ENCODE measurements at places on chromosomes 2 and 18.
A peak's percentile ranks its signal among the peaks of the same experiment; 100 is the strongest.

DNA sequence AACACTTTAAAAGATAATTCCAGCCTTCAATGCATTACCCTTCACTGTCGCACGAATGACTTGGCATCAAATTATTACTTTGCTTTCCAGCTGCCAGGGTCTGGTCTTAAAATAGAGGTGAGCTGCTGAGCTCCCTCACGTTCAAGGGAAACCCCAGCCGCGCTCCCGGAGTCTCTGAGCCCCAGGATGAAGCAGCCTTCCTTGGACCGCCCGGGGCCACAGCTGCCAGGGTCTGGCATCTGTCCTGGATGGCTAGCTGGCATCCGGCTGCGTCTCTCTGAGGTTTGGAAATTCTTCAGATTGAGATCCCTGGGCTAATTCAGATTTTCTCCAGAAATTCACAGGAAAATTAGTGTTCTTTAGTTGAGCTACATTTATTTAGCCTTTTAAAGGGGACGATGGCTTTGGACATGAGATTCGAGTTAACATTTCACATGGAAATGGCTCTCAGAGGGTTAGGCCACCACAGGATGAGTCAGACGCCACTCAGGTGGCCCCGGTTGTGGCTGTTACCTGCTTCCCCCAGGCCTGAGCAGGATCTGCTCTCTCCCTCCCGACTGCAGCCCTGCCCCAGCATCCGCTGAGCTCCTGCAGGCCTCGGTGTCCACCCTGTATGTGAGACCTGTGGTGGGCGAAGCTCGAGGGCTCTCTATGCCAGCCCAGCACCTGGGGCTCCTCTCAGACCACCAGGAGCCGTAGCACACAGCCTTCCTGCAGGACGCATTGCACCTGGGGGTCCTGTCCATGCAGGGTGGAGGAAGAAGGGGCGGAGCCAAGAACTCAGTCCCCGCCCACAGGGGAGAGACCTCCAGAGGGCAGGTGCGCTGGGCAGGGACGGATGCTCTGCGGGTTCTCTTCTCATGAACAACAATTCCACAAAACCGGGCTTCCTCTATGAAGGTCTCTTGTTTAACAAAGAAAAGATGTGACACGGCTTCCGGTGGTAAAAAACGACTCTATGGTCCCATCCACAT is 255.5 kb downstream of the TWIST2 start:
- no peak for DNase-seq

DNA sequence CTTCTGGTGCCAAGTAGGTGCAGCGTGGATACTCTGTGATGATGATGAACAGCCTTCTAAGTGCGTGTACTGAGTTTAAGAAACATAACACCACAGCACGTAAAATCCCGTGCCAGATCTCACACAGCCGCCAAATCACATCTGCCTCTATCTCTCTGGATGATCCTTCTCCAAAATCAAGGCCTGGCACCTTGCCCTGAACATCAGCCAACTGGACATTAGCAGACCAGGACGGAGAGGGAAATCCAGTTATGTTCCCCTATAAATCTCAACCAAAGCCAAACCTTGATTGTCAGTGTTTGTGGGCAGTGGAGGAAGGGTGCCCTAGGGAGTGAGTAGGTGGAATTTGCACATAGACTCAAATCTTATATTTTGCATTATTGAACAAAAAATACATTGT is 164.3 kb downstream of the MIB1 start:
- no peak for DNase-seq

- no peak for DNase-seq
Measured at GRCh38 chr2:162838136-162838497, 450 bp downstream of the KCNH7 start.

- DNase-seq: no peak
Measured at GRCh38 chr2:230636684-230637271, 75.9 kb upstream of the CAB39 start.

- no peak for DNase-seq
Measured at GRCh38 chr2:196233805-196234475, 62.6 kb upstream of the STK17B start.

DNA sequence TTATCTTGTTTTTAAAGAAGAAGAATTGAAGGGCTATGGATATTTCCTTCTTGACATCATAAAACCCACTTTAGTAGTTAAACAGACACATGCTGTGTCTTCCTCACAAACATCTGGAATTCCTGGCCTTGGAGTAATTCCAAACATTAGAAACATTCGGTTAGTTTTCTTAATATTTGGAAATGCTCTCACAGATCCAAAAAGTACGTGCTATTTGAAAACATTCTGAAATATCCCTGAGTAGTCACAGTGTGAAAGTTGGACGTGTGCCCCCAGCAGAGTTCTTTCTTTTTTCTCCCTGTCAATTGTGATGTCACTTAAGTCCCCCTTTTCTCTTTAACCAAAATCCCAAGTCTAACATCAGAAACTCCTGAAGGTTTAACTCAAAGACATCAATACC is 91.3 kb downstream of the ANTXR1 start:
- no peak for DNase-seq

DNA sequence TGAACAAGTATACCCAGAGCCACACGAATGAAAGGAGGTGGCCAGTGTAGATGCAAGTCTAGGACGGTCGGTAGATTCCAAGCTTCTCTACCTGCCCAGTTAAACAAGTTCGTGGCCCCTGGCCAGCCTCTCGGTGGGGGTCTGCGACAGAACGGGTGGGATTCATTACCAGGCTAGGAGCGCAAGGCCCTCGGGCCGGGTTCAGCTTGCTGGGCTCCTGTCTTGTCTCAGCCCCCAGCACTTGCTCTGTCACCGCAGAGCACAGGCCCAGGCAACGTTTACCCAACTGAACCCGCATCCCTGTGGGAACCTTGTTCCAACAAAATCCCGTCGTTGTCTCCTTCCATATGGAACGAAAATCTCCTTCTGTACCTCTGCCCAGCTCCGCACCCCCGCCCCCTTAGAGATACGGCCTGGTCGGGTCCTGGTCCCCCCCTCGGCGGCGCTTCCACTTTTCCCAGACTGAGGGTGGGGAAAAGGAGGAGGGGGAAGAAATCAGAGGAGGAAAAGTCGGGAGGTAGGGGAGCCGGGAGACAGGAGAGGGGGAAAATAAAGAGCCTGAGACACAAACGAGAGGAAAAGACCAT is 1.9 kb upstream of the EMX1 start:
- peak; percentile 37 for DNase-seq

GRCh38 chr2:24482251-24482971 is 8.6 kb upstream of the NCOA1 start:
- no peak for DNase-seq

- DNase-seq: no peak
Measured at GRCh38 chr2:190214426-190215194, 105.0 kb downstream of the HIBCH start.

DNA sequence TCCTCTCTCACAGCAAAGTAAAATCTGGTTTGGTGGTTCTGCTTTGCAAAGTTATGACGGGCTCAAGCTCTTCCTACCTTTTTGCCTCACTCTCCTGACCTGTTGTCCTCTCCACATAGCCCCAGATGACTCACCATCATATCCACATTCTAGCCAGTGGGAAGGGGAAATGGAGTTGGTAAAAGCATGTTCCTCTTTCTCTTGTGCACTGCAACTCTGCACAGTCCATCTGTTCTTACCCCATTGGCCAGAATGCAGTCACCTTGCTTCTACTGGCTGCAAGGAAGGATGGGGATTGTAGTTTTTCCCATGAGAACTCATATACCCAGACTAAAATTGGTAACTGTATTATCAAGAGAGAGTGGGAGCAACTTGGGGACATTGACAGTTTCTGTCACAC is 50.4 kb upstream of the SMIM21 start:
- no peak for DNase-seq

- no peak for DNase-seq
Measured at GRCh38 chr2:99880148-99880963, 262.0 kb downstream of the AFF3 start.

DNA sequence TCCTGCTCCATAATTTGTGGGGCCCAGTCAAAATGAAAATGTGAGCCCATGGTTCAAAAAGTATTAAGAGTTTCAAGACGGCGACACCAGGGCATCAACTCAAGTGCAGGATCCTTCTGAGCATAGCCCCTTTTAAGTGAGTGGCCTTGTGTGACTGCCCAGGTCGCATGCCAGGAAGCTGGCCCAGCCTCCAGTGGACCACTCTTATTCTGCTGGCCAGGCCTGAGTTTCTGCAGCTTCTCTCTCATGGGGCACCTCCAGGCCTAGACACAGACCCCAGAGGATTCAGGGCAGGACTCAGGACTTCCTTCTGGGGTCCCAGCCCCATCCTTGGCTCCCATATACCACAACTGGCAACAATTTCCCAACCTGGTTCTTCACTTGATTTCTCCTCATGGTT is 83.5 kb upstream of the HAAO start:
- DNase-seq: no peak

- DNase-seq: no peak
Measured at GRCh38 chr18:12056034-12056883, 37.4 kb upstream of the ANKRD62 start.

- DNase-seq: no peak
Measured at GRCh38 chr2:142857256-142858164, 20.0 kb upstream of the KYNU start.

- no peak for DNase-seq
Measured at GRCh38 chr2:96546321-96546720, 9.8 kb downstream of the ARID5A start.

DNA sequence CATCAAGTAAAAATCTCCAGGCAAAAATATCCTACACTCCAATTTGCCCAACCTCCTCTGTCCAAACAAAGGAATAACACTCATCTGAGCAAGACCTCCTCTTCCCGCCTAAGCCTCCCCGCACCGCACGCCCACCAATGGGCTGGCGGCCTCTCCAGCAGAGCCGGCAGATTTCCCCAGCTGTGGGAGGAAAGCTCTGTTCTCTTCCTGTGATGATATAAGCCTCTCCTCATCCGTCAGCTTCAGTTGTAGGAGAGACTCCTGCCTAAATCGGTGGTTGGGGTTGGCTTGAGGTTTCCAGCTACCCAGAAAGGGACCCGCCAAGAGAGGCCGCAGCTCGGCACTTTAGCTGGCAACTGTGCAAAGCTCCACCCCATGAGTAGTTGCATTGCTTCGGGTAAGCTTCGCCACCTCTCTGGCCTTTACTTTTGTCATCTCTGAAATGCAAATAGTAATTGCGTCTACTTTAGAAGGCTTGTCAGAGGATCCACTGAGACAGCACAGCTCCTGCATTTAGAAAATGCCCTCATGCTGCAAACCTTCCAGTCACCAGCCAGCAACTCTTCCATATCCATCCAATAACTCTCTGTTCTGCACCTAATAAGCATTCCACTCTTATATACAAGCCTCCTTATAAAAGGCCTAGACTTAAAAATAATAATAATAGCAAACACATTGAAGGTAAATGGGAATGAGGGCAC is 146.4 kb downstream of the MYT1L start:
- no peak for DNase-seq

DNA sequence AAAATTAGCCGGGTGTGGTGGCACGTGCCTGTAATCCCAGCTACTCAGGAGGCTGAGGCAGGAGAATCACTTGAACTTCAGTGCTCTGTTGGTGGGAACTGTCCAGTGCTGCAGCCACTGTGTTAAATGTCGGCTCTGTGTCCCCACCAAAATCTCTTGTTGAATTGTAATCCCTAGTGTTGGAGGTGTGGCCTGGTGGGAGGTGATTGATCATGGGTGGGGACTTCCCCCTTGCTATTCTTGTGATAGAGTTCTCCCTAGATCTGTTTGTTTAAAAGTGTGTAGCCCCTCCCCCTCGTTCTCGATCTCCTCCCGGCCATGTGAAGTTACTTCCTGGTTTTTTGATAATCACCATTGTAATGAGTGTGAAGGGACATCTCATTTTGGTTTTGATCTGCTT is 9.8 kb upstream of the RPL31 start:
- no peak for DNase-seq

DNA sequence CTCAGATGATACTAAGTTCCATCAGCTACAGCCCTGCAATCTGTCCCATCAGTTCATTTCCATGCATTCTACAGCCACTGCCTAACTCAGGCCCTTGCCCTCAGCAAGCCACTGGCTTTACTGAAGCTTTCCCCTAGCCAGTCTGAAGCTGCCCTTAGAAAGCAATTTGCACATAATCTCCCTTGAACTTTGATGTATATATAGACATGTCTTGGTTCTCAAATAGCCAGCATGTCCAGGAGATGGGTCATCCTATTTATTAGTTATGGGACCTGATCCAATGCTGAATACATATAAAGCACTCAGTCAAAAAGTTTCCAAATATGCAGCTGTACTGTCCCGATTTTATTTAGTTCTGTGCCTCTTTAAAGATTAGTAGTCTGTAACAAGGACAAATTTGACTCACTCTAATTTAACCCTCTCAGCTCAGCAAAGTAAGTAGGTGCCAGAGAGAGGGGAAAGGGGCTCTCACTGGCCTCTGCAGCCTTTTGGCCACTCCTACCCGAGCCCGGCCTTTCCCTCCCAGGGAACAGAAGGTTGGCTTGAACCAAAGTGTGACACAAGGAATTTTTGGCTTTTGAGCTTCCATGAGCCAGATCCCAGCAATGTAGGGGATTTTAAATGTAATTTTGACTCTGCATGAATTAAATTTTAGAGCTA is 70.7 kb downstream of the CCDC93 start:
- DNase-seq: no peak

DNA sequence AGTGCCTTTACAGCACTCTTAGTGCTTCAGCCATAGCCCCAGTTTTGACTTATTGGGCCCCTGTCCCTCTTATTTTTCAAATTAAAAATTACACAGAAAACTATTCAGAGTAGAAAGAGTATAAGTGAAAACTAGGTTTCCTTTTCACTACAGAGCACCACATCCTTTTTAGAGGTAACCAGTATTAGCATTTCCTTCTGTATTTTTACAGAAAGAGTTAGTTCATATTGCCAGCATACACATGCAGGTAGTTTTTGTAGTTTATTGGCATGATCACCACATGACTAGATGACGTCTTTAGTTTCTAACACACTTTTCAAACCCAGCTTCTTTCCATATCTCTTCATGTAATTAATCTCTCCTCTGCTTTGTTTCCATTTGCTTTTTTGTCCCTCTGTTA is 66.4 kb downstream of the UBE2E3 start:
- DNase-seq: no peak

GRCh38 chr2:885230-886071 is 65.2 kb upstream of the SNTG2 start:
- no peak for DNase-seq

DNA sequence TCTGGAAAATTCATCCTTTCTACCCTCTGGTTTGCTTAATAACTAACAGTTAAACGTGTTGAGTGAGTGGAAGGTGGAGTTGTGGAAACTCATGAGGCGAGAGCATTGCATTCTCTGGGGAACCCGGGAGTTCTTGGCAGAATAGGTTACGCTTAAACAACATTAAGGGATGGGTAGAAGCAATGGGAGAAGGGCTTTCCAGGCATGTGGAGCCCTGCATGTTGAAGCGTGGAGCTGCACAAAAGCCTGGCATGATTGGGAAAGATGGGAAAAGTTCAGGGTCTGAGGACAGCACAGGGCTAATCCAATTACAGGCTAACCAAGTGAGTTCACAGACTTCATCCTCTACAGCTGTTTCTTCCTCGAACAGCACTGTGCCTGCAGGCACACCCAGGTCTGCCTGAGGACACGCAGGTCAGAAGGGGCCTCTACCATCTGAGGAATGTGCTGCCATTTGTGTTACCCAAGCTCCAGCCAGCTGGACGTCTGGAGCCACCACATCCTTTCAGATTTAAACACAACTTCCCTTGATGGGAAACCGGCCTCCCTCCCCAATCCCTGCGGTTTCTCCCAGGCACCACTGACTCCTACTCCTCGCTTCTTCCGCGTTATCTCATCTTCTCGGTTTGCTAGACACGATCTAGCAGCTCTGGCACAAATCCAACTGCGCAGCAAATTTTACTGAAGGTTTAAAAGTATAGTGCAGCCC is 164.2 kb downstream of the ANTXR1 start:
- peak; percentile 53 for DNase-seq

Measured in mesothelial cell of epicardium (in vitro differentiated cells).